ENCODE measurements at places on chromosomes 5 and 9.
A peak's percentile ranks its signal among the peaks of the same experiment; 100 is the strongest.

- no peak for DNase-seq
Observed at GRCh38 chr5:143957455-143957854, 145.5 kb downstream of the HMHB1 start.

- no peak for DNase-seq
Observed at GRCh38 chr5:132813599-132814502, 749 bp downstream of the SOWAHA start.

GRCh38 chr5:43467100-43467499 is 16.6 kb downstream of the TMEM267 start:
- DNase-seq, result no peak

DNA sequence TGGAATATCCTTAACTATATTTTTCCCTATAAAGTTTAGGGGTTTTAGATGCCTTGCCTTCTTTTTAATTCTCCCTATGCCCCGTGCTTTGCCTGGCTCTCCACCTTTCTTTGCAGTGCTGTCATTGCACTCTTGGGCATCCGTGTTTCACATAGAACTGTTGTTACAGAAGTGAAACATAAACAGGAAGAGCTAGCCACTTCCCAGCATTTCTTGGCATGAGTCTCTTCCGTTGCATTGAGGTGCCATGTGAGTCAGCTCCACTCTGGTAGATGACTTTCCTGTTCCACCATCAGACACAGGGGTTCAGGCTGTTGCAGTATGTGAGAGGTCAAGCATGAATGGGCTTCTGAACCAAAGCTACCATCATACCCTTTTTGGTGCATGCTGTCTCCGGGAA is 73.4 kb downstream of the ANGPTL2 start:
- no peak for DNase-seq

GRCh38 chr9:123485216-123485615 is 129.2 kb downstream of the CRB2 start:
- DNase-seq, result no peak

- DNase-seq, result no peak
Observed at GRCh38 chr9:97387504-97387886, 24.4 kb upstream of the TDRD7 start.

GRCh38 chr5:83641946-83642345 is 78.7 kb downstream of the HAPLN1 start:
- DNase-seq, result no peak

DNA sequence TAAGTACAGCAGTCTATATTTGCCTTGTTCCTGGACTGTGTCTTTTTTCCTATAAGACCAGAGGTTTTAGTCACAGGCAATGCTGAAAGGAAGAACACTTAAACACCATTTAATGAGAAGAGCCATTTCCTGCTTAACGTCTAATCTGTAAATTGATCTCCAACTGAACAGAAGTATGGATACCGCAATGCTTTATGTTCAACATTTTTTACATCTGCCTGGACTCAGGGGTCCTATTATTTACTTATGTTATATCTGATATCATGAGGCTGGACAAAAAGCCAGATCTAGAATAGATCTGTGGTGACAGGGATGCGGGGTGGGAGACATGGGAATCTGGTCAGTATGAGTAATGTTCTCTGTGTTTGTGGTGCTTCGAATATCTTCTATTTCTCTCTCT is 334.6 kb upstream of the MPDZ start:
- DNase-seq, result no peak

GRCh38 chr9:8437876-8438275 is 638.3 kb upstream of the DMAC1 start:
- no peak for DNase-seq

DNA sequence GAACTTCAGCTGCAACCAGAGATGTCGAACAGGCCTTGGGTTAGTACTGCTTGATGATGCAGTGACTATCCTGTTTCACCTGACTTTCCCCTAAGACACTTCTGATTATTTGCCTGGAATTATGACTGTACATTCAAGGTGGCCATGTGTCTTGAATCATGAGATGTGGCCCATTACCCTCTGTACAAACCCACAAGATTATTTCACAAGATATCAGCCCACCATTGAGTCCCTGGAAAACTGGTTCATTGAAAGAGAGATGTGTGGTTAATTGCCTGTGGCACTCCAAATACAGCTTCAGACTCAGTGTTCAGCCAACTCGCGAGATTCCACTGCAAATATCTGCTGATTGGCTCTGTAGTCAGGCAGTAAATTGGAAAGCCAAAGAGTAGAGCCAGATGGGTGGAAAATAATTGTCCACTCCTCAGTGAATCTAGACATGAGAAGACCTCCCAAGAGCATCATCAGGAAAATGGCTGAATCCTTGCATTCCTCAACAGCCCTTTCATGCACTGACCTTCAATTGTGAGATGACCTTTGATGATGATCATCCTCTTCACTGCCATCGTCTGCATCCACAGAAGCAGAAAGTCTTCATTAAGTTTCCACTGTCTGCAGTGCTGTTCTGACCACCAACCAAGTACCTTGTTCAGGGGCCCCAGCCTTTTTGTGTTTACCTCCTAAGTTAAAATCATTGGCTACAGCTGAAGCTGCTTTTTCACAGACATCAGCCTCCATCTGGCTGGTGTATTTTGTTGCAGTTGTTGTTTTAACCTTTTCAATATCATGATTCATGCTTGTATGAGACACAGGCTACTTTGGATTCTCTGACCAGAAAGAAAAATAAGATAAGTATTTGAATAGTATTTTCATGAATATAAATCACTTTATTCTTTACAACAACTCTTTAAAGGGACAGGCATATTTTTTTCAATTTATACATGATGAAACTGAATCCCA is 75.2 kb downstream of the ESM1 start:
- DNase-seq, result no peak

GRCh38 chr9:104854613-104855012 is 73.3 kb downstream of the ABCA1 start:
- DNase-seq, result no peak

- no peak for DNase-seq
Observed at GRCh38 chr5:38420246-38420645, 136.2 kb downstream of the LIFR start.

DNA sequence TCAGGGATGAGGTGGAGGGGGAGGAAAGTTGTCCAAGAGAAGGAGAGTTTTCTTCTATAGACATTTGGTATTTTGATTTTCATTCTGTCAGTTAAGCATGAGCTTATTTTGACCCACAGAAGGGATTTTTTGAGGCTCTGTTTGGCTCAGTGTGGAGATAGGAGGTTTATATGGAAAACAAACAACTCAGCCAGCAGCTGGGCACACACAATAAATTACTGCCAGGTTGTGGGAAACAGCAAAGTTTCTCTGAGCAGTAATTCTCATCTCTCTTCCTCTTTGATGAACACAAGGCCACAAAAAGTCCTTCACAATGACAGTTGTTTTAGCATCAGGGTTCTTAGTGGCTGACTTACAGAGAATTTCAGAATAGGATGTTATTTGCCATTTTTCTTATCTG is 486.1 kb downstream of the KDM4C start:
- DNase-seq, result peak; percentile 62

GRCh38 chr5:147396070-147396823 is 113.6 kb downstream of the DPYSL3 start:
- no peak for DNase-seq

DNA sequence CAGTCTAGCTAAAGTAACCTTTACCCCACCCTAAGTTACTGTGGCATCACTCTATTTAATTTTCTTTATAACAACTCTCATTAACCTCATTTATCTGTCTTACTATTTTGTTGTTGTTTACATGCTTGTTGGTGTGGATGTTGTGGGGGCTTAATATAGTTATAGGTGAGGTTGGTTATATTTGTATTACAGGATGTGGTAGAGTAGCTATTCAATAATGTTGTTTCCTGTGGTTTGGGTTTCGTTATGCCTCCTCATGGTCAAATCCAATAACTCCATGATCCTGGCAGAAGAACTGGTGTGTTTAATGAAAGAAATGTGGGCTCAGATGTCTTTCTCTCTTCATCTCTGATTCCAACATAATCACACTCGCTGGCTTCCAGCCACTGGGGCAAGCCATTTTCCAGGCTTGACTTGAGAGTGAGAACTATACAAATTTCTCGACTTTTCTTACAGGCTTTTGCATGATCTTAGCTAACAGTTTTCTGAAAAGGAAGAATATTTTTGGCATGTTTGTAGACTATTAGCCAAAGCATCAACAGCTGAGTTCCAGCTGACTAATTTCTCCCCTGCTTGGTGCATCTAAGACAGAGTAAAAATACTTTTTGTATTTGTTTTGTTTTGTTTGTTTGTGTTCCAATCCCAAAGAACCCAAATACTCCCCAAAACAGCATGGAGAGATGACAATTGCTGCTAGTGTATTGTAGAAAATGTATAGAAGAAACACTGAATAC is 303.7 kb upstream of the PAPPA start:
- no peak for DNase-seq

DNA sequence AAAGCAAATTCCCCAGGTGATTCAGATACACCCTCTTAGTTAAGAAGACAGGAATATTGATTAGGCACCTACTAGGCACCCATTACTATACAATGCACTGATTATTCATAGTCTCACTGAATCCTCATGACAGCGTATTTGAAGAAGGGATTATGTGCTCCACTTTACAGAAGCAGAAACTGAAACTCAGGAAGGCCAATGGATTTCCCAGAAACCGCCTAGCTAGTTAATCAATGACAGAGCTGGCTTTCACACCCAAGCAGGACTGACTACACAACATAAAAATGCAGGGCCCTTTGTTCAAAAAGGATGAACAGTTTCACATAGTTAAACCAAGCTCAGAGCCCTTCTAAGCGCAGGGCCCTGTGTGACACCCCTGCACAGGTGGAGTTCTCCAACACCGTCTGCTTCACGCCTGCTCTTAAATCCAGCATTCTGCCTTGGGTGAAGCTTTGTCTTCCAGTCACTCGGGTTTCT is 117.3 kb downstream of the TTLL11 start:
- no peak for DNase-seq

DNA sequence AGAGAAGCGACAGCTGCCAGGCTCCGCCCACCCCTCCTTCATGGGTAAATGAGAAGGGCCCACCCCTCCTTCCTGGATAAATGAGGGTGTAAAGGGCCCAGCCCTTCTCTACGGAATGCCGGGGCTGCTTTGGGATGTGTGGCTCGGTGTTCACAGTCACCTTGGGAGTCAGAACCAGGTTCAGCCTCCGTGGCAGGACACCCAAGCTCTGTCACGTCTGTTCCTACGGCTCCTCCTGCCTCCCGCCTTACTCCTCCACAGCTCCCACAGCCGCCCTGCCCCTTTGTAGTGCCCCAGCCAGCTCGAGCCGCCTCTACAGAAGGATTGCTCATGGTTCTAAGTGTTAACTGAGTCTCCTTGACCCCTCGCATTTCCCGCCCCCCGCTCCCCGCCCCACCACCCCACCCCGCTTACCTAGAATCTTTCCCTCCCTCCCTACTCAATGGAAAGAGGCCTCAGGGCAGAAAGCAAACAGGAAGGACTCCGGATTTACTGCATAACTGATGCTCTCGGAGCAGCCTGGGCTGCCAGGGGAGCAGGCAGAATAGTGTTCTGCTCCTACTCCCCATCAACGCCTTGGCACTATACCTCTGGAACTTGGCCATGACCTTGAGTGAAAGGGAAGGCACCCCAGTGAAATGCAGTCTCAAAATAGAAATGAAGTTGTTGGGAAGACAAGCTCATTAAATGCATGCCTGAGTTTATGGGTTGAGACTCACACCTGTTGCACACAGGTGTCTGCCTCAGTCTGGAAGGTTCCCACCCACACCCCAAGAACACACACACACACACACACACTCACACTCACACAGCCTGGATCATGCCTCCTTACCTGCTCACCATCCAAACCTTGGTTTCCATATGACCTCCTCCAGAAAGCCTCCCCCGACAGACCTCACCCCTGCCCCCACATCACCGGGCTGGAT is 59.6 kb downstream of the NEURL1B start:
- DNase-seq, result no peak

DNA sequence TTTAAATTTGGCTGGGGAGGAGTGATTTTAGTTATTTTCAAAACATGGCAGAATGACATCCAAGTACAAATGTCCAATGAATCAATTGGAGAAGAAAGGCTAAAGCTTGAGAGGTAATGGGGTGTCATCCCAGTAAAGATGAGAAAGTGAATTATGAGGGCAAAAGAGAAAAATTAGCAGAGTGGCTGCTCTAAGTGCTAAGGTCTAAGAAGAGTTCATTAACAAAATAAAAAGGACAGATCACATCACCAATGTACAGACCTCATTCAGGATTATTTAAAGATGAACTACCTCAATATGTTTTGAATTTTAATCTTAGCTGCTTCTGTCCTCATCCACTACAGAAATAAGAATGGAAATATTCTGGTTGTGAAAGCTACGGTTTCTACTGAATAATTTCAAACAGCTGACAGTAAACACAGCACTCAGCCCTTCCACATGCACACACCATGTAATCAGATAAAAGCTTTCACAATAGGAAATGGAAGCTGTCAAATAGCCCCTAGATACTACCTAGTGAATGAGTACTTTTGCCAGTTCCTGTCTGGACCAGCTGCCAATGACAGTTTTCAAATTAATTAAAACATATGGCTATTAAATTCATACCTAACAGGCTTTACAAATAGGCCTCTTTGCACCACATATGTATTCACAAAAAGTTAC is 171.5 kb downstream of the SSBP2 start:
- no peak for DNase-seq

- no peak for DNase-seq
Observed at GRCh38 chr5:60806591-60807243, 37.4 kb downstream of the ELOVL7 start.

DNA sequence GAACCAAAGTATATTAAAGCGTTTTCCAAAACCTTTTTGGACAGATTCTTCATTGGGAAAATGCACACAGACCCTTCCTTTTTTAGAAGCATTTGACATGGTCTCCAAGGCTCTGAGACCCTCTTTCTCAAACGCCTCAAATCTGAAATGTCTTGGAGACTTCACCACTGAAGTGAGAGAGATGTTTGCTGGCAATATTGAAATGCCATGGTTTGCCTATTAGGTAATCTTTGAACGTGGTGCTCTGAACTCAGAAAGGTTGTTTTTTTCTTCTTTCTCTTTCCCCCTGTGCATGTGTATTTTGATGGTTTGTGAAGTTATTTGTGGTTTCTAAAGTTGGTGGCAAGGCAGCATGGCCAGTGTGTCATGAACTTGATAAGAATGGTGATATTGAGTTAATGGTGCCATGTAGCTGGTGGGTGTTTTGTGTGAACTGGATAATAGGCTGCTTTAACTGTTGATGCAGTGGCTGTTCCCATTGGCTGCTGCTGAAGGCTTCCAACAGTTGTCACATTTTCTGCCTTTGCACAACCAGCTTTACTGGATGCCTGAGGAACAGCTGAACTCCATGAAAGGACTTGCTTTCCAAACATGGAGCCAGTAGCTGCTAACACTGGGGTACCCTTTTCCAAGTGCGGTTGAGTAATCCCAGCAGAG is 1.7 kb downstream of the PALM2AKAP2 start:
- DNase-seq, result no peak

- no peak for DNase-seq
Observed at GRCh38 chr9:111965566-111966019, 69.0 kb downstream of the UGCG start.

Data from LNCaP clone FGC (cell line).